ENCODE measurements at places on chromosomes 4 and X. TPM values are rescaled to one million over a fixed set of nuclear protein-coding genes. Genes with fewer than 3 reads are reported as not detected.

SYP gene
- 0.05 TPM for polyA plus RNA-seq

RAB9B gene
- 0.58 TPM for polyA plus RNA-seq

GRCh38 chrX:64338296-64338695 lies 57.0 kb downstream of the MTMR8 start:
- DNase-seq = no peak

DNA sequence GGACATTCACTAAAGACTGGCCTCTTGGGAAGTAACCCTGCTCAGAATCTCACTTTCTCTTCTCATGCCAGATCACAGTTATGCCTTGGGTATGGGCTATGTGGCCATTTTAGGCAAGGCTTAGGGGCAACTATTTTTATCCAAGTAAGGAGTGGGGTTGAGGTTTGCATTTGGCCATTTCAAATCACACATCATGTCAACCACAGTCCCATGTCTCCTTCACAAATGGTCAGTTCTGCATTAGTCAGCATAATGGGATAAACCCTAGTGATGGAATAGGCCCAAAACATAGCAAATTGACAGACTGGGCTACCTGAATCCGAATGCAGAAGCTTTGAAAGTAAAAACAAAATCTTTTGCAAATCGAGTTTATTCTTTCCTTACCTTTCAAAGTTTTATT lies 827 bp upstream of the RTL3 start:
- no peak for DNase-seq

GRCh38 chr4:41883988-41884734 lies 51.1 kb upstream of the TMEM33 start:
- DNase-seq = no peak

Data from IMR-90 (cell line).